Cardiac atrium fibroblast (primary cell): ENCODE measurements at places on chromosomes 16 and 17. TPM values are rescaled to one million over a fixed set of nuclear protein-coding genes. Genes with fewer than 3 reads are reported as not detected.

Gene ZP2
- not detected in 2 replicates for total RNA-seq

Gene SBK1
- total RNA-seq: not detected in 2 replicates

Gene KIFC3
- total RNA-seq: 23.3 and 44.1 TPM in 2 replicates

Gene UNC13D
- total RNA-seq: 1.1 TPM in 1 of 2 replicates, not detected in the other

Gene FHOD1
- total RNA-seq: 13.6 and 19.0 TPM in 2 replicates

Gene RNF222
- total RNA-seq: not detected in 2 replicates

Gene ACSM2B
- not detected in 2 replicates for total RNA-seq

Gene RGS9
- 2.5 and 4.5 TPM in 2 replicates for total RNA-seq

Gene FSCN2
- 1.6 TPM in 1 of 2 replicates, not detected in the other for total RNA-seq

Gene OR4D1
- not detected in 2 replicates for total RNA-seq

Gene CCL7
- total RNA-seq: 1.1 and 3.4 TPM in 2 replicates

Gene SULT1A4
- total RNA-seq: 5.2 and 17.0 TPM in 2 replicates

Gene MPO
- not detected in 2 replicates for total RNA-seq

Gene EVI2B
- total RNA-seq: 0.18 TPM in 1 of 2 replicates, not detected in the other

Gene PRSS33
- not detected in 2 replicates for total RNA-seq

Gene KRT40
- total RNA-seq: not detected in 2 replicates

Gene FOXN1
- total RNA-seq: not detected in 2 replicates

Gene MLST8
- total RNA-seq: 39.5 and 45.2 TPM in 2 replicates

Gene C16orf74
- total RNA-seq: 5.1 and 7.9 TPM in 2 replicates

Gene ADCY7
- total RNA-seq: 9.9 and 21.5 TPM in 2 replicates

Gene SLC38A8
- total RNA-seq: not detected in 2 replicates

Gene C17orf75
- 4.7 and 10.3 TPM in 2 replicates for total RNA-seq

Gene TM4SF5
- total RNA-seq: not detected in 2 replicates

Gene TMEM92
- total RNA-seq: not detected in 2 replicates

Gene KCNJ2
- total RNA-seq: 0.54 and 0.81 TPM in 2 replicates
